ENCODE measurements at places on chromosomes 1 and 21.

- DNase-seq, result no peak
Observed at GRCh38 chr1:3609769-3610526, 1.4 kb downstream of the MEGF6 start.

DNA sequence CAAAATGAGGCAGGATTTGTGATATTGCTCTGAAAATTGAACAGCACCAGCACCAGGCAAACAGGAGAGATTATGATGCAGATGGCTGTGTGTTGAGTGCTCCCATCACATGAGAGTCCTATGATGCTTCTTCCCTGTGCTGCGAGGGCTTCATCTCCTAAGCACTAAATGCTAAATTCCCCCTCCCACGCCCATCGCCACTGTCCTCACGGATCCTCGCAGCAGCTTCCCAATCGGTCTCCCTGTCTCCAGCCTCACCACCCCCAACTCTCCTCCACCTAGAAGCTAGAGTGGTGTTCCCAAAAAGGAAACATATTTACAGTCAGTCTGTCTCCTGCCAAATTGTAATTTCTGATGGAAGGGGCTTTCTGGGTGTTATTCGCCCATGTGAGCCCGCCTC, 4.9 kb upstream of the BACE2 start:
- DNase-seq, result no peak

DNA sequence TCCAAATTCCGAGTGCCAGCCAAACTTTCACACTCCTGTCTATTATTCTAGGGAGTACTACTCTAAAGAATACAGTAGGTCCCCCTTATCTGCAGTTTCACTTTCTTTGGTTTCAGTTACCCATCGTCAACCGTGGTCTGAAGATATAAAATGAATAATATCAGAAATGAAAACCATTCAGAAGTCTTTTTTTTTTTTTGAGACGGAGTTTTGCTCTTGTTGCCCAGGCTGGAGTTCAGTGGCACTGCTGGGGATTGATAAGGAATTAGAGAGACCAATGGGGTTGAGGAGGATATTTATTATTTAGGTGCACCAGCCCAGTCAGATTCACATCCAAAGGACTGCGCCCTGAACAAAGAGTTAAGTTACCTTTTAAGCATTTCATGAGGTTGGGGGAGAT, 52.9 kb upstream of the SRSF10 start:
- DNase-seq, result no peak

- DNase-seq, result peak; percentile 69
Observed at GRCh38 chr1:19644681-19645410, 735 bp downstream of the NBL1 start.

GRCh38 chr1:171739656-171740055, 2.2 kb downstream of the VAMP4 start:
- no peak for DNase-seq

GRCh38 chr1:243465081-243465480, 209.2 kb downstream of the SDCCAG8 start:
- DNase-seq, result no peak

DNA sequence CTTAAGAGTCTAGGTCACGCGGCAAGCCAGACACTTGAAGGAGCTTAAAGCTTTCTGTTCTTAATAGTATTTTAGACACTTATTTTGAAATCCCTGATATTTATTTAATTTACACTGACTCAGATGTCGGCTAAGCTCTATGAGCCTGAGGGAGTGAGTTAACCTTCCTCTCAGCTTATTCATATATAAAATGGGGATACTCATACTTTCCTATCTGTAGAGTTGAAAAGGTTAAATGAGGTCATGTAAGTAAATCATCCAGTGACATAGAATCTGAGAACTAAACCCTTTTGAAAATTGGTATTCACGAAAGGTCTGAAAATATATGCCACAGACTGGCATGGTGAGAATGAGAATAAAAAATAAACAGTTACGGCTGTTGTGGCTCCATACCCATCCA, 1.4 kb upstream of the GPR161 start:
- DNase-seq, result no peak

- no peak for DNase-seq
Observed at GRCh38 chr1:198534548-198535418, 5.7 kb downstream of the ATP6V1G3 start.

DNA sequence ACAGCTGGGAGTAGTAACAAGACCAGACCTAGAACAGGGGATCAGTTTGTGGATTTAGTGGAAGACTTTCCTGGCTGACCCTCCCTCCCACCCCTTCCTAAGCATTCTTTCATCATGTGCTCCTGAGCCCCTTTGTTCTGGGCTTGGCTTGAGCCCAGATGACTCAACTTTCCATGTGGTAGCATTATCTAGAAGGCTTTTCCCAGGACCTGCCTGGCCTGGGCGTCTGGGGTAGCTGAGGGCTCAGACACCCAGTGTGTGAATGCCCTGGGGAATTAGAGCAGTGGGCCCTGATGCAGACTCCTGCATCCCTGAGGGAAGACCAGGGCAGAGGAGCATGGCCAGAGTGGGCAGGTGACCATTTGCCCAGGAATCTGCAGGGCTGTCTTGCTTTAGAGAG, 44.1 kb upstream of the TSPAN2 start:
- no peak for DNase-seq

DNA sequence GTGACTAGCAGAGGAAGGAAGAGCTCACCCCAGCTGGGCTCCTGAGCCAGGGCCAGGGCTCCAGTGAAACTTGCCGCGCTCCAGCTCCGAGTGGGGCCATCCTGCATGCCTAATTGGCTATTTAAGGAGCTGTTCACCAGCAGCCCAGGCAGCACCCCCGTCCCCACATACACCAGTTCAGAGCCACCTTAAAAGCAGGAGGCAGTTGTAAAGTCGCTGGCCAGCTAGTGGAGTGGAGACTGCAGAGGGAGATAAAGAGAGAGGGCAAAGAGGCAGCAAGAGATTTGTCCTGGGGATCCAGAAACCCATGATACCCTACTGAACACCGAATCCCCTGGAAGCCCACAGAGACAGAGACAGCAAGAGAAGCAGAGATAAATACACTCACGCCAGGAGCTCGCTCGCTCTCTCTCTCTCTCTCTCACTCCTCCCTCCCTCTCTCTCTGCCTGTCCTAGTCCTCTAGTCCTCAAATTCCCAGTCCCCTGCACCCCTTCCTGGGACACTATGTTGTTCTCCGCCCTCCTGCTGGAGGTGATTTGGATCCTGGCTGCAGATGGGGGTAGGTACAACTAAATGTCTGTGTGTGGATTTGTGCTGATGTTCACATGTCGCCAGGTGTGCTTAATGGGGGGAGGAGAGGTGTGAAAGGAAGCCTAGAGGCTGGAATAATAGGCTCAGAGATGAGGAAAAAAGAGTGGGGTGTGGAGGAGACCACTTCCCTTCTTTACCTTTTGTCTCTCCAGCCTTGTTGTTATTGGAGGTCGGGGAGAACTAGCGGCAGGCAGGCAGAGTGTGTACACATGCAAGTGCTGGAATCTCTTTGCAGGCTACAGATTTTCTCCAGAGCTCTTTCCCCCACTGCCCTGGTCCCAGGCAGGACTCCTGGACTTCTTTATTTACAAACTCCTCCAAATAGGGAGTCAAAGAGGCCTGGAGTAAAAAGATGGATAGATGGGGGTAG, at the start of gene CA14:
CA14 (plus strand) TSS at position 151 of the 962 bp plus-strand sequence; CDS start at position 506, 355 bp downstream.
- no peak for DNase-seq

DNA sequence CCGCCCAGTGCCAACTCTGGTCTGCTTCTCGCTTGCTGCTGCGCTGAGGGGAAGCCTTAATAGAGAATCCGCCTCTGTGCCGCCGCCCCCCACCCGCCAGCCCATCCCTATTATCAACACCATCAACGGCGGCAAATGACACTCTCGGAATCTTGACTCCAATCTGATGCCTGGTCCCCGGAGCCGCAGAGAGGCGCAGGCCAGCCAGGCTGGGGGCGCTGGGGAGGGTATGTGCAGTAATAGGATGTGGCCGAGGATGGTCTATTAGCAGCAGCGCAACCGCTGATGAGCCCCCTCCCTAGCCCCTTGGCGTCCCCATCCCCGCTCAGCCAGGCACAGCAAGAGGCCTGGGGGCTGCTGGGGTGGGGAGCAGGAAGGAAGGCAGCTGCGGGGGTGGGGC, 15.1 kb upstream of the DMBX1 start:
- no peak for DNase-seq

DNA sequence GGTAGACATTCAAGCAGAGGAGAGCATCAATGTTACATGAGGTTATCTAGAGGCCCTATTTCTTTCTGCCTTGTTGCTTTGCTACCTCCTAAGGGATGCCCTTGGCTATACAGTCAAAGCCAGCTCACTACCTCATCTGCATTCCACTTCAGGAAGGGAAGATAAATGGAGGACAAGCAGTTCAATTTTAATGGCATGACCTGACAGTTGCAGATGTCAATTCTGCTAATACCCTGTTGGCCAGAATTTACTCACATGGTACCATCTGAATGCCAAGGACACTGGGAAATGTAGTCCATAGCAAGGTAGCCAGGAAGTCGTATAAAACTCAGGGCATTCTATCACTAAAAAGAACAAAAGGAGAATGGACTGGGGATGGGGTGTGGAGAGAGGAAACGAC, 31.5 kb downstream of the PALMD start:
- DNase-seq, result no peak

DNA sequence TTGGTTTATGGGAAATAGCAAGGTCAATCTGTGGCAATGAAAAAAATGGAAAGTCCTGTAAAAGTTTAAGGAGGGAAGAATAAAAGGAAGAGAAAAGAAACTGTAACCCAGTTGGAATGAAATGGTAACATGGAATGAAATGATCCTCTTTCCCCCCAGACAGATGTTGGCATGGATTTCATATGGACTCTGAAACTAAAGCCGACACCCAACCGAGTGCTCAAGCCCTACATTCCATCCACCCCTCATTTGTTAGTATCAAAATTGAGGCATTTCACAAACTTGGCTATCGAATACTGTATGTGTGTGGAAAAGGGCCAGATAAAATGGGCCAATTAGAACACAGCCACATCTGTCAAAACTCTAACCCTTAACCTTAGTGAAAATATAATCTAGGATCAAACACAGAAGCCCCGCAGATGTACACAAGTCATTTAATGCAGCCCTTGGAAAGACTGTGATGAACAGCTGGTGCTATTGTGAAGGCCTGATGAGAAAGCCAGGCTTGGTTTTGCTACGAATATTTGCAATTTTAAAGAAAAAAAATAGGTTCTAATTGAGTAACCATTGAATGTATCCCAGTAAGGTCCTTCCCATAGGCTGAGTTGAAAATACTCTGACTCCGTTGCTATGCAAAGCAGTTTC, 72.6 kb upstream of the RGL1 start:
- no peak for DNase-seq

DNA sequence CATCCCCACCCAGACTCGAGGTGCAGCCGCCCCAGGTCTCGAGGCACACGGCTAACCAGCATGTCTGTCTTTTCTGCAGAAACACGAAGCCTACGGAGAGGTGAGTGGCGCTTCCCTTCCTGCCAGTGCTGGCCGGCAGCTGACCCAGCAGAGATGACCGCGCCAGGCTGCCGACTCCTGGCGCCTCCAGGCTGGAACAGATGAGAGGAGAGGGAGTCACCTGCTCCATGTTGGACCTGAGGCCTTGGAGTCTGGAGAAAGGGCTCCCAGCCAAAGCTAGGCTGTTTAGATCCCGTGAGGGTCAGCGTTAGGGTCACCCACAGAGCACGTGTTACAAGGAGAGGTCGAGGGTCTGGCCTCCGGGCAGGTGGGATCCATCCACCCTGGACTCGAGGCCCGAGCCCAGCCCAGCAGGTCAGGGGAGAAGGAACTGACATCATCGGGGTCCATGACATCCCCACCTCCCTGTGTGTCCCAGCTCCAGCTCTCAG, 14.9 kb downstream of the COL6A2 start:
- peak; percentile 54 for DNase-seq

DNA sequence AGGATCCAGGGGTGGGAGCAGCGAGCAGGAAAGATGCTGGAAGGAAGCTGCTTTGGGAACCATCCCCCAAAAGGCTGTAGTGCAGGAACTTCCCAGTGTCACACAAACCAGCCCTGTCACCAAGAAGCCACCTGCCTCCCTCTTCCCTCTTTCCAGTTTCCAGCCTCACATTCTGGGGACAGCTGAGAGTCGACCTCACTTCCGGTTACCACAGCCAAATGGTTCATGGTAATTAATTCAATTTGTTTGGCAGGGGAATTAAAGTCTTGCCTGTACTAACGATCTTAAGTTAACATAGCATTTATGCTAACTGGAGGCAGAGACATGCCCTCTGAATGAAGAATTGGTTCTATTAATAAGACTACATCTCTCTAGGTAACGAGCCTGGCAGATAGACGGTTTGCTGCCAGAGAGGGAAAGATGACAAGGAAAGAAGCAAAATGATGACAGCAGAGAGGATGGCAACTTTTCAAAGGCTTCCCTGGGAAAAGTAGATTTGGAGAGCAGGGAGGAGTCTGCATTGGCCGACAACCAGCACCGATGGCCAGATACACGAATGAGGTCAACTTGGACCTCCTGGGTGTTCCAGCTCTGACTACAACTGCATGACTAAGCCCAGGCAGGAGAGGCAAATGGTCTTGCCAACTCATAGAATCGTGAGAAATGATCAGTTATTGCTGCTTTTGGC, 64.1 kb downstream of the TMCO4 start:
- DNase-seq, result no peak

GRCh38 chr1:1612104-1612400, 3.2 kb upstream of the MIB2 start:
- DNase-seq, result no peak

GRCh38 chr1:192914092-192914491, 105.3 kb downstream of the RGS2 start:
- no peak for DNase-seq

GRCh38 chr1:47774986-47775834, 222.0 kb downstream of the TRABD2B start:
- DNase-seq, result no peak

GRCh38 chr1:14222086-14222485, 376.4 kb upstream of the KAZN start:
- DNase-seq, result no peak

- DNase-seq, result no peak
Observed at GRCh38 chr1:234745276-234745675, 135.3 kb upstream of the IRF2BP2 start.

DNA sequence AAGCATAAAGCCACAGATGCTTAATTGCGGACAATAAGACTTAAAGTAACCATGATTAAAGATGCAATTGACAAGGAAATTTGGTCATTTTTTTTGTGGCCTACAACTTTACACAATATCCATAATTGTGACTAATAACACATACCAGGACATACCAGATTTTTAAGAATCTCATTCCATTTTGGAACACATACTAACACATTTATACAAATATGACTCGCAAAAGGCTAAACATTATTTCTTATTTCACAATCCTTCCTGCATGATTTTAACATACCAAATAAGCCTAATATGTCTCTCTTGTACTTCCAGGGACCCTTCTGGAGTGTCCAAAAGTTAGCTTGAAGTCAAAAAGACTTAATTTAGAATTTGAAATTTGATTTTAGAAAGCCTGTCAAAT, 48.8 kb downstream of the DR1 start:
- no peak for DNase-seq

- DNase-seq, result no peak
Observed at GRCh38 chr21:25960402-25960801, 210.2 kb downstream of the APP start.

All from natural killer cell treated with Interleukin-12 subunit alpha and Interleukin-12 subunit beta and Interleukin-15 and Interleukin-18, amount 100 ng/mL, for 72 hours (primary cell).